Upper lobe of right lung (tissue), 1 donor: ENCODE measurements at places on chromosomes 11 and 22.

GRCh38 chr11:44709966-44710365, 16.8 kb upstream of the TSPAN18 start:
- no peak overlapping the region for H3K27ac ChIP-seq
- no peak for DNase-seq
- H3K27me3 ChIP-seq = no peaks in the 10 kb centered on the region
- no peak overlapping the region for H3K4me3 ChIP-seq

DNA sequence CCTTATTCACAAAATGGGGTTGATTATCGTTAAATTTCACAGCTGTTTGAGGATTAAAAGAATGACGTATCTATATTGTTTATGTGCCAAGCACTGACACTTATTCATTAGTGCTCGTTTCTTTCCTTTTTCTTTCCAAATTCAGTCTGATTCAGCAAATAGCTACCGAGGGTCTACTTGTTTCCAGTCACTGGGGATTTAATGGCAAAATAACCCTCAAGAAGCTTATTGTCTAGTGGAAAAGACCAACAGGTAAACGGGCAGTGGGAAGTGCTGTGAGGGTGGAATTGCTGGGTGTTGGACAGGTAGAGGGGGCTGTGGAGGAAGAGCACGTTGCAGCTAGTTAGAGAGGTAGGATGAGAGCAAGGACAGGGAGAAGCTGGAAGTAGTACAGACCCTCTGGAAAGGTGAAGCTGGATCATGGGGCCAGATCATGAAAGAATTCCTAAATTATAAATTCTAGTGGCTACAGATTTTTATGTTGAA, 48.3 kb upstream of the BIRC3 start:
- H3K36me3 ChIP-seq = no peaks in the 10 kb centered on the region
- H3K27ac ChIP-seq = peak overlapping the region; percentile 49
- peaks cover 6% of the 10 kb centered on the region for H3K27me3 ChIP-seq
- no peak for DNase-seq

DNA sequence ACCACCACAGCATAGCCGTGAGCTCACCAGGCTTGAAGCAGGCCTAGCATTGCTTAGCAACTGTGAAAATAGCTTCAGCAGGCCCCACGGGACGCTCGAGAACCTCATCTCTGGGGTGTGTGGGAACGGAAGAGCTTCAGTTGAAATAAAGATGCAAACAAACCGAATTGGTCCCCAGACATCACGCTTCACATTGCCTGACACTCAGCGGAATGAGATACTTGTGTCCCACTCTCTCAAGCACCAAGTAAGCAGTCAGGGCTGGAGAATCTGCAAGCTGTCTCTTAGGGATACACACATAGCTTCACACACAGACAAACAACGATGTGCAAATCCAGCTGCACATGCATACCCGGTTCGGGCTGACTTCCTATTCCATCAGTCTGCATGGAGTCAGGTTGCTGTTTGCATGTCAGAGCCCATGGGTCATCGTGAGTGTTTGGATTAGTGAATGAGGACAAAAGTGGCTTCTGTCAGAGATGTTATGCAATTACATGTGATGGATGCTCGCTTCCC, 205.7 kb downstream of the SNX19 start:
- peaks cover 3% of the 10 kb centered on the region for H3K4me1 ChIP-seq
- H3K36me3 ChIP-seq = no peaks in the 10 kb centered on the region
- no peak overlapping the region for H3K27ac ChIP-seq
- no peak overlapping the region for H3K4me3 ChIP-seq

GRCh38 chr11:82046778-82047177, 686.9 kb downstream of the FAM181B start:
- H3K27me3 ChIP-seq = no peaks in the 10 kb centered on the region
- no peaks in the 10 kb centered on the region for H3K4me1 ChIP-seq
- H3K36me3 ChIP-seq = no peaks in the 10 kb centered on the region
- DNase-seq = no peak
- H3K4me3 ChIP-seq = no peak overlapping the region

GRCh38 chr11:101848262-101848661, 66.5 kb upstream of the CEP126 start:
- no peak overlapping the region for H3K4me3 ChIP-seq
- no peak overlapping the region for H3K27ac ChIP-seq
- H3K36me3 ChIP-seq = no peaks in the 10 kb centered on the region
- H3K4me1 ChIP-seq = no peaks in the 10 kb centered on the region
- no peaks in the 10 kb centered on the region for H3K27me3 ChIP-seq

- H3K27me3 ChIP-seq = no peaks in the 10 kb centered on the region
- H3K27ac ChIP-seq = no peak overlapping the region
- peaks cover 37% of the 10 kb centered on the region for H3K4me1 ChIP-seq
These were observed 4.9 kb downstream of the TMEM109 start for GRCh38 chr11:60918939-60919265.

DNA sequence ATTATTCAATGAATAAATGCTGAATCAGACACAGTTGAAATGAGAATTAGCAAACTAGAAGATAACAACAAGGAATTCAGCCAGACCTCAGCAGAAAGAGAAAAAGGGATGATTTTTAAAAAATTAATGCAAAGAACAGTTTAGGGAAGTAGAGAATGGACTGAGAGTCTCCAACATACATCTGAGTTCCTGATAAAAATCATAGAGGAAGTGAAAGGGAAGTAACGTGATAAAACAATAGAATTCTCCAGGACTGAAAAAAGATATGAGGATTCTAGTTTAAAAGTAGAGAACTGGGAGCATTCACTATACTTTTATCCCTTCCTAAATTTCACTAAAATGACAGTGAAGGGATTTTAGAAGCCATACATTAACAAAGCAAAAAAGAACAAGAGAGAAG, 592.0 kb downstream of the SOX6 start:
- DNase-seq = no peak
- no peak overlapping the region for H3K27ac ChIP-seq
- H3K4me1 ChIP-seq = peaks cover 4% of the 10 kb centered on the region
- no peaks in the 10 kb centered on the region for H3K36me3 ChIP-seq
- H3K4me3 ChIP-seq = no peak overlapping the region

GRCh38 chr22:39690881-39691605, 120.5 kb downstream of the CACNA1I start:
- peaks cover 62% of the 10 kb centered on the region for H3K27me3 ChIP-seq
- no peaks in the 10 kb centered on the region for H3K36me3 ChIP-seq
- DNase-seq = no peak
- no peak overlapping the region for H3K27ac ChIP-seq
- no peaks in the 10 kb centered on the region for H3K4me1 ChIP-seq

DNA sequence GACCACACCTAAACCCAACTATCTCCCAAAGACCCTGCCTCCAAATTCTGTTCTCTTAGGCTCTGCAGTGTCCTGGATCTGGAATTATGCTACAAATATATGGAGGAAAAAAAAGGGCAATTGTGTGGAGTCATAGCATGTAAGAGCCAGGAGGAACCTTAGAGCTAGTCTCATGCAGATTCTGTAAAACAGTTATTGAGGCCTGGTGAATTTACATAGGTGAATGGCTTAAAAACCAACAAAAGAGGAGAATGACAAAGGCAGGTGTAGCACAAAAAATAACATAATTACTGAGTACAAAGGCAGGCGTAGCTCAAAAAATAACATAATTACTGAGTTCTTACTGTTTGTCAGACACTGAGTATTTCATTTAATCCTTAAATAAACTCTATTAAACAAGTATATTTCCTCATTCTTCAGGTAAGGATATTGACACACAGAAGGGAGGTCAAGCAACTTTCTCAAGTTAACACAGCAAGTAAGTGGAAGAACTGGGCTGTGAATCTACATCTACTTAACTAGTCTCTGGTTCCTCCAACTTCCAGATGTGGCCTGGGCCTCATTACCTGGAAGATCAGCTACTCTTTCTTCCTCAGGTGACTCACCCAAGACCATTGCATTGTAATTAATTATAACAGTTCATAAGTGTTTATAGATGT, 938.9 kb upstream of the TENM4 start:
- no peaks in the 10 kb centered on the region for H3K4me1 ChIP-seq
- no peaks in the 10 kb centered on the region for H3K27me3 ChIP-seq
- no peak overlapping the region for H3K4me3 ChIP-seq
- no peak for DNase-seq
- no peak overlapping the region for H3K27ac ChIP-seq

- H3K27ac ChIP-seq = peak overlapping the region; percentile 79
- no peak for DNase-seq
- H3K27me3 ChIP-seq = no peaks in the 10 kb centered on the region
- H3K4me1 ChIP-seq = peaks cover 26% of the 10 kb centered on the region
- no peaks in the 10 kb centered on the region for H3K36me3 ChIP-seq
These were observed 32.2 kb upstream of the A4GALT start for GRCh38 chr22:42752912-42753311.

- H3K27ac ChIP-seq = peak overlapping the region; percentile 86
- H3K36me3 ChIP-seq = no peaks in the 10 kb centered on the region
- H3K4me3 ChIP-seq = peak overlapping the region; percentile 77
- DNase-seq = no peak
These were observed 481 bp downstream of the ANGPTL5 start for GRCh38 chr11:101915791-101916291.

GRCh38 chr22:45246060-45246985, 5.6 kb upstream of the KIAA0930 start:
- peak overlapping the region; percentile 66 for H3K27ac ChIP-seq
- DNase-seq = no peak
- H3K4me1 ChIP-seq = peaks cover 11% of the 10 kb centered on the region
- no peaks in the 10 kb centered on the region for H3K27me3 ChIP-seq

DNA sequence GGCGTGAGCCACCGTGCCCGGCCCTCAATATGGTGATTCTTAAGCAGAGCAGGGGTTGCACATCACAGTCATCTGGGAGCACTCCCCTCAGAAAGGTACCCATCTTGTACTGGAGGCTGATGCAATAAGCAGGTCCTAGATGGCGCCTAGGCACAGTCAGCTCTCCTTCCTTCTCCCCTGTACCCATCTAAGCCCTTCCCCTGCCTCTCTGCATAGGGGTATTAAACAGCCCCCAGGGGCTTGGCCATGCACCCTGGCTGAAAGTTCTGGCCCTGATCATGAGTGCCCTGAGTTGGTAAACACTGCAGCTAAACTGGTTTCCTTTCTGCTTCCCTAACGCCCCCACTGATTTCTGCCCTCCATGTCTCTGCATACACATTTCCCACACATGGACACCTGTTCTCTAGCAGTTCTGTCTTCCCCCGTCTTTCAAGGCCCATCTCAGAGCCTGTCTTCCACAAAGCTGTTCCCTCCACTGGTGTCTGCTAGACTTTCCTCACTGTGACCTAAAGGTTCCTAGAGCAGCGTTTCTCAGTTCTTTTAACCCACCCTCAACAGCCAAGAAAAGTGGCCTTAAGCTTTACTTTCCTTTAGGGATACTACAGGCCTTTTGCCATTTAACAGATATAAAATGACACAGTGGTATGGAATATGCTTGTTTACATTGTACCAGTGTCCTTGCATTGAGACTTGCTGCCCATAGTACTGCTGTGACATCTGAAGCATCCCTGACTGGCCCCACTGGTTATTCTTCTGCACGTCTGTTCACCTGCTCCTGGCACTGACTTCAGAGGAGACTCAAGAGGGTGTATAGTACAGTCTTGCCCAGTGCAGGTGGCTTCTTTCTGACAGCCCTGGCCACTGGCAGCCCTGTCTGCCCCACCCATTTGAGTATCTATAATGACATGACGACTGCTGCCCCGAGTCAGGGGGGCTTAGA, 15.6 kb downstream of the UBE2L3 start:
- peaks cover 49% of the 10 kb centered on the region for H3K4me1 ChIP-seq
- no peak overlapping the region for H3K4me3 ChIP-seq
- no peaks in the 10 kb centered on the region for H3K27me3 ChIP-seq
- no peak overlapping the region for H3K27ac ChIP-seq

DNA sequence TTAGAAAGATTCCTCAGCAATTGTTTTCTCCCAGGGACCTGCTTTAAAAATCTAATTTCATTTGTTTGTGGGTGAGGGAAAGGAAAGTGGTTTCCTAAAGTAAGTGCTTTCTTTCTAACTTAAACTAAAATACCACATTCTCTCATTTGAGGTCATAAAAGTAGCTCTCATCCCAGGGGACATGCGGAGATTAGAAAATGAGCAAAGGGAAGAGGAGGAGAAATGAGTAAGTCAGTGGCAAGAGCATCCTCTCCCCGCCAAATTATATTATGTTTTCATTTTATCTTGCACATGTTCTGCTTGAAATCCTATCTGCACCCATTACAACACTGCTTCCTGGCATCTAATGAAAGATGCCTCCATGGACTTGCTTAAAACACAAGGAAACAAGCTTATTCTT, 191.4 kb downstream of the ARHGAP42 start:
- H3K4me1 ChIP-seq = peaks cover 3% of the 10 kb centered on the region
- H3K27ac ChIP-seq = no peak overlapping the region
- no peaks in the 10 kb centered on the region for H3K27me3 ChIP-seq
- no peak for DNase-seq

- no peak overlapping the region for H3K4me3 ChIP-seq
- DNase-seq = no peak
- H3K27ac ChIP-seq = no peak overlapping the region
- no peaks in the 10 kb centered on the region for H3K27me3 ChIP-seq
- H3K4me1 ChIP-seq = peaks cover 6% of the 10 kb centered on the region
These were observed 96.1 kb downstream of the PRR5L start for GRCh38 chr11:36392196-36392595.

DNA sequence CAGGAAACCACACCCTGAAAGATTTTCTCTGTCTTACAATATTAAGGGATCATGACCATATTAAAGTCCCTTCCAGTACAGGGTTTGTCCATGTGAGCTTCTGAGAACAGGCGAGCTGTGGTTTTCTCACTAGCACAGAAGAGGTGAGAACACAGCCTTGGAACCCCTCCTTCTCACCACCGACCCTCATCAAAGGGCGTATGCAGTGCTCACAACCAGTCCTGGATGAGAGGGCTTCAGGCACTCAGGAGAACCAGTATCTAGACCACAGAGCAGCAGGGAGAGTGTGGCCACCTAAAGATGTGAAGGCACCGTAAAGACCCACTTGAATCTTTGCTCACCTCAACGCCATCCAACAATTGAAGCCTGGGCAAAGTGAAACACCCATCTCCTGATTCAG, 397.0 kb downstream of the ETS1 start:
- H3K36me3 ChIP-seq = no peaks in the 10 kb centered on the region
- no peaks in the 10 kb centered on the region for H3K27me3 ChIP-seq
- peaks cover 23% of the 10 kb centered on the region for H3K4me1 ChIP-seq
- no peak for DNase-seq

DNA sequence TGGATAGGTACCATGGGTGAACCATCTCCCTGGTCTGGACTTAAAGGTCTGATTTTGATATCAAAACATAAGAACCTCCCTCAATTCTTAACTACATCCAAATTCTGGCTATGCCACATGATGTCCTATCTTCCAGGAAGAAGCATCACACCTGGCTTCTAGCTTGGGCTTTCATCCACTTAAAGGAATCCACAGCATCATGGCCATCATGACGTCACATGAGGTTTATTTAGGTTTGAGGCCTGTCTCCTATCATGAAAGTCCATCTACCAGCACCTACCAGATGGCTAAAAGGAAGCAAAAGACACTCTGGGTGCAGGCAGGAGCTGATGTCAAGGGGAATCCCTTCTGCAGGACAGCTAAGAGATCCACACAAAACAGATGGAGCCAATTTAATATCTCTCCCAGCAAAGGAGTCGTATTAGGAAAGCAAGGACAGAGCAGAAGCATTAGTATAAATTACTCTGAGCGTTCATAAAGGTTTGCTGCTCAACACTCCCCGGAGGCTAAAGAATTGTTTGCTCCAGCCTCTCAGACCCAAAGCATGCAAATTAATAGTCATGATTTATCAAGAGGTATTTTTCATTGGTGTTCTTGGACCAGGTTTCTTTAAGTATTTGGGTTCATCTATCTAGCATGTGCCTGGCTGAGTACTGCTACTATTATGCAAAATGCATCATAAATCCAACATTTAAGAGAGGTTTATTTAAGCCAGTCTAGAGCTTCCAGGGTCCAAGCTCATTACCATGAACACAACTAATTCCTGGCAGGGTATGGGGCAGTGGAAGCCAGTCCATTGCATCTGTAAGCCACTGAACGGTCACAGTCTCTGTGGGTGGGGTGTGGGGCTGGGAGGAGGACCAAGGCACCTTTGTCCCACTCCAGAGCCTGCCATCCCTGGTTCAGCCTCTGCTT, 47.2 kb downstream of the GALNT18 start:
- peaks cover 34% of the 10 kb centered on the region for H3K4me1 ChIP-seq
- H3K36me3 ChIP-seq = no peaks in the 10 kb centered on the region
- no peak overlapping the region for H3K4me3 ChIP-seq
- DNase-seq = no peak
